ENCODE measurements at places on chromosomes 5 and 9.

DNA sequence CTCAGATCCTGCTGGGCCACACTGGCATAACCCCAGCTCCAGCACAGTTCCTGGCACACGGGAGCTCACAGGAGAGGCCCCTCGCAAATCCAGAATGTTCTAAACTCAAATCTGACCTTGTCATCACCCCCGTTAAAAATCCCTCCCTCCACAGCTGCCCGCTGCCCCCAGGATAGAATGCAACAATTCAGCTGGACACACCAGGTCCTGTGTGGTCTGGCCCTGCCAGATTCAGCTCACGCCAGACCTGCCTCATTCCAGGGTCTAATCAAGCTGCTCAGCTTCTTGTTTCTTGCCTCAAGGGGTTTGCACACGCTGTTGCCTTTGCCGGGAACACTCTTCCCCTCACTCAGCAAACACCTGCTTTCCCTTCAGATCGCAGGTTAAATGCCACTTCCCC, 45.0 kb upstream of the ASS1 start:
- DNase-seq: no peak

DNA sequence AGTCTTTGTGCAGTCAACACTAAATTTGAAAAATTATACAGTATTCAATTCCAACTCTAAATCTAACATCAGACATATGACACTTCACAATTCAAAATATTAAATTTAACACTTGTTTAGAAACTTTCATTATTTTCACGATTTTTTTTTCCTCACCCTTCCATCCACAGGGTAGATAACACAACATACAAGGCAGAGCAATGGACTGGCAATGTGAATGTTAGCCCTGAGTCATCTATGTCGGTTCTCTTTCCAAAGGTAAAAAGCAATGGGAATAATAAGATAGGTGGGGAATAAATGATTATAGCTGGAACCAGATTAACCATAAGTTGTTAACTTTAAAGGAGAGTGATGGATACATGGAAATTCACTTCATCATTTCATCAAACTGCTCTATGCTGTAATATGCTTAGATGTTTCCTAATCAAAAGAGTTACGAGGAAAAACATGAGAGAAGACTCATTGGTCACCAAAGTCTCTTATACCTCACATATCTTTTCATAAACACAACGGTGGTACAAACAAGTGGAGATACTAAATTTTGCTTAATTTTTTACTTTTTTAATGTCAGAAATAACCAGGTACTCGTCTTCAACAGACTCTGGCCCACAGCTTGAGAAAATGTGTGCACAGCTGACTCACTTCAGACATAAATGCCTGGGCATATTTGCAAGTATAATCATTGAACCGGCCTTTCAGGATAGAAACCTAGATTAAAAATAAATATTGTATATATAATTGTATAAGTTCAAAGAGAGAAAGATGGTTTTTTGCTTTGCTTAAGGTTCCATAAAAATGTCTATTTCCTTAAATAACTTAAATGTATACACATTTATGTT, 23.0 kb downstream of the RFX3 start:
- no peak for DNase-seq

DNA sequence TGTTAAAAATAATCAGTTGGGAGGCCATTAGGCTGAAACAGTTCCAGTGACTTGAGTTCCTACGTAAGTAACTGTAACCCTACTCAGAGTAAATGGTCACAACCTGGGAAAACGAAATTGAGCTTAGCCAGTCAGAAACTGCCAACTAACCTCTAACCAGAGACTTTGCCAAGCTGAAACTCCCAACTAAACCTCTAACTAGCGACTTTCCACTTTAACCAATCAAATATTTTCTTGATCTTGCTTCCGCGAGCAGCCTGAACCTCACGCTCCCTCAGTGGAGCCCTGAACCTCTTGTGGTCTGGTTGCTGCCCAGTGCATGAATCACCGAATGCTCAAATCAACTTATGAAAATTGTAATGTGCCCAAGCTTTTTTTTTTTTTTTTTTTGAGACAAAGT, 156.2 kb downstream of the MED10 start:
- DNase-seq: no peak

DNA sequence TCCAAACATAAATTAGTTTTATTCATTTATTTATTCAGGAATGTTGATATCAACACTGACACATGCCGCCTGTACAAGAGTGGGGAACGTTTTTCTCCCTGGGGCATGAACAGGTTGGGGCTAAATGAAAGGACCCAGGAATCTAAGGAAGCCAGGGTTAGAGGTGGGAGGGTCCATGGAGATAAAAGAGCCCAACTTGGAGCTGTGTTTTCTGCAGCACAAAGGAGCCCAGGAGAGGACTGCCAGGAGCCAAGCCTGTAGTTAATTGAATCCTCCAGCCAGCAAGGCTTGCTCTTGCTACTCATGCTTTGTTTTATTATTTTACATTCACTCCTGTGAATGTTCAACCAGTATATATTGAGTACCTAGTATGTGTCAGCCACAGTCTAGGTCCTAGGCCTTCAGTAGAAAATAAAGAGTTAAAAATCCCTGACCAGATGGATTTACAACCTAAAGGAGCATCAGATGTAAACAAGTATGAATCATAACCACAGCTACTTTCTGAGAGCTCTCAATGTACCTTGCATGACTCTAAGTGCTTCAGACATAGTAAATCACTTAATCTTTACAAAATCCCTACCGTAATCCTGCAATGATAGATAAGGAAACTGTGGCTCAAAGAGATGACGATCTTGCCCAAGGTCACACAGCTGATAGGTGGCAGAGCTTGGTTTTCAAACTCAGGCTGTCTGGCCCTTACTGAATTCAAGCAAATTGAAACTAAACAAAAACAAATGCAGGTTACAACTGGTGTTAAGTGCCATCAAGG, 69.8 kb downstream of the ASTN2 start:
- no peak for DNase-seq

- DNase-seq: no peak
Measured at GRCh38 chr9:6923086-6923485, 165.3 kb downstream of the KDM4C start.

- DNase-seq: no peak
Measured at GRCh38 chr5:165410476-165410875, 1905.1 kb downstream of the MAT2B start.

All from stimulated activated CD8-positive, alpha-beta memory T cell treated with anti-CD3 and anti-CD28 coated beads, Interleukin-15, amount 100 ng/mL, for 4 hours (primary cell).